ENCODE measurements at places on chromosomes 5 and 9.

DNA sequence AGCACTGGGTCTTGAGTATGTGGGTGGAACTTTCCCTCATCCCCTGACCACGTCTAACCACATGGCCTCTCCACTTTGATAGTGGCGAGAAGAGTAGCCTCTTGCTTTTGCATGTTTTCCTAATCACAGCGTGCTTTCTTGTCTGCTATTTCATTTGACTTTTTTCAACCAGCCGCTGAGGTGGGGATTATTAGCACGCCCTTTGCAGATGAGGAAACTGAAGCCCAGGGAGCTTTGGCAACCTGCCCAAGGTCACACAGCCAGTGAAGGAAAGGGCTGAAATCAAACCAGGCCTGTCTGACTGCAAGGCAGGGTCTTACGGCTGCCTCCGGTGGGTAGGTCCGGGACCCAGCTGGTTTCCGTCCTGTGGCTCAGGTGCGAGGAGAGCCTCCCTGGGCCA is 106.5 kb upstream of the MSX2 start:
- no peak for DNase-seq

DNA sequence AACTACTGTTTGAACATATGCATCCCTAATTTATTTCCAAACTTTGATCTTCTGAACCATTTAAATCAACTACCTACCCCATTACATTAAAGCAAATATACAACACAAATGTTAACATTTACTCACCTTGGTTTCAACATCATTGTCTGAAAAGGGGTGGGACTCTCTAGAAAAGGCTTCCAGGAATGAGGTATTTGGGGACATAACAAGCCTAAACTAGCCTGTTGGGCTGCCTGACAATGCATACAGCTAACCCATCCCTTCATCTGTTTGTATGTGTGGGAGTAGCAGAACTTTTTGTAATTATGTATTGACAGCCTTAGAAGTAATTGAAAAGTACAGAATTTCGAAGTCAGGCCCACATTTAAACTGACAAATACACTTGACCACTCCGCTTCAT is 2225.9 kb upstream of the C9orf72 start:
- DNase-seq, result no peak

GRCh38 chr5:17081142-17081541 is 136.3 kb upstream of the BASP1 start:
- no peak for DNase-seq

DNA sequence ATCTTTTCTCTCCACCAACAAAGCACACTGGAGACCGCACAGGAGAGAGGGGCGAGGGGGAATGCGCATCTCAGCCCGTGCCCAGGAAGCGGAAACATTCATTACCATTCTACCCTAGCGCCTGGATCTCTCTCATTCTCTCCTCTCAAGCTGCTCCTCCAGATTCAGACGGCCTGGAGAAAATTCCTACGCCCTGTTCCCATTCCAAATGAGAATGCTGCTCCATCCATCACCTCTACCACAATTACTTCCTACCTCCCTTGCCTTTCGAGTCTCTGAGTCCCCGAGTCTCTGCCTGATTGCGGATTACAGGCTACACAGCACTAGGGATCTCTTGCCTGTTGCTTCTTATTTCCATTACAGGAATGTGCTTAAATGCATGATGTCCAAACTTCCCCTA is 6.7 kb downstream of the DDX31 start:
- no peak for DNase-seq

- DNase-seq, result no peak
Observed at GRCh38 chr9:126295516-126295915, 31.1 kb upstream of the MVB12B start.

DNA sequence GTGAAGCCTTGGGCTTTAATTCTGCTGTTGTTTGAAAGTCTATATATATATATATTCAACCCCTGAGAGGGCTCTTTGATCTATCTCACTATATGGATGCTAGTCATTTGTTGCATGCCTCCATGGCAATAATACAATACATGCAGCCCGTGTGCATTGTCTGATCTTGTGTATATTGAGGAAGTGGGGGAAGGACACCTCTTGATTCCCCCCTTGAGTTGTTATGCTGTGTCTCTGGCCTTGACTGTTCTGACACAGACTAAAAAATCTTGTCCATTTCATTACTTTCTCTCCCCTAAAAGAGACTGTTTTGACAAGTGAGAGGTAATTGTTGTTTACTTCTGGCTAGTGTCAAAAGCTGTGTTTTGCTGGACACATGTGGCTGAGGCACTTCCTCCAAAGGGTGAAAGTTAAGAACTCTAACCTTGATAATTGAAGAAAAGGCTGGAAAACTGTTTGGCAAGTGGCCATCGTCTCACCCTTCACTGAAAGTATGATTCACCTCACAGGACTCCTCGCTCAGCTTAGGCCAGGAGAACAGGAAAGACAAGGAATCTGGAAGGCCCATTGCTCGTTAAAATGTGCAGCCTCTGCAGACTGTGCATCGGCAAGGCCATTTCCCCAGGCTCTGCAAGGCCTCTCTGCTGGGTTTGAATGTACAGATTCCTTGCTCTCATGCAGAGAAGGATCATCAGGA is 304.0 kb downstream of the PRELID2 start:
- DNase-seq, result no peak

- DNase-seq, result no peak
Observed at GRCh38 chr9:129822898-129823541, 916 bp downstream of the TOR1A start.

DNA sequence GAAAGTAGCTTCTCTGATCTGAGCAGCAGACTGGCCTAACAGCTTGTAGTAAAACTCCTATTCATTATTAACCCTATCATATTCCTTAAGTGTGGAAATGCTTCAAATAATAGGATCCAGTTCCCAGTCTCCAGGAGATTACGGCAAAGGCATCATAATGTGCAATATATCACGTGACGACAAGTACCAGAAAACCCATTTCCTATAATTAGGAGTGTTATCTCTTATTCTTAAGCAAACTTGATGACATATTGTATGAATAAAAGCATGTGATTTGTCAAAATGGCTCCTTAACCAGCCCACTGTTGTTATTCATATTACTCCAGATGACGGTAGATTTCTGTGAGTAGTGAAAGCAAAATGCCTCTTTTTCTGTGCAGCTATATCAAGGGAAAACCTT is 2.9 kb downstream of the SV2C start:
- DNase-seq, result no peak

- DNase-seq, result no peak
Observed at GRCh38 chr5:167923396-167923795, 368.0 kb upstream of the WWC1 start.

- no peak for DNase-seq
Observed at GRCh38 chr9:95129476-95130291, 187.8 kb downstream of the FANCC start.

DNA sequence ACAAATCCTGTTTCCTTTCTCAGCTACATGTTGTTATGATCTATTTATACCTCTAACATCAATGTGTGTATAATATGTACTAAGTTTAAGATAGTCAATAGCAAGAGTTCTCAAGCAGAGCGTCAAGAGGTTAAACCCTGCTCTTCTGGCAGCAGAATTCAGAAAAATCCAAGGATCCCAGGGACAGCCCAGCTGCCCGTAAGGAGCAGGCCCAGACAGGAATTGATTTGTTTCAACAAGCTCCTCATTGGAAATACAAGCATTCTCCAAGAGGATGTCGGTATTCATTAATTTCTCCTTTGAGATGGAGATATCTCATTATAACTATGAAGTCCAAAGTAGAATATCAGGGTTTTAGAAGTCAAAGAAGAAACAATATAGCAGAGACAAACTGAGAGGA is 14.9 kb downstream of the EFNA5 start:
- no peak for DNase-seq

DNA sequence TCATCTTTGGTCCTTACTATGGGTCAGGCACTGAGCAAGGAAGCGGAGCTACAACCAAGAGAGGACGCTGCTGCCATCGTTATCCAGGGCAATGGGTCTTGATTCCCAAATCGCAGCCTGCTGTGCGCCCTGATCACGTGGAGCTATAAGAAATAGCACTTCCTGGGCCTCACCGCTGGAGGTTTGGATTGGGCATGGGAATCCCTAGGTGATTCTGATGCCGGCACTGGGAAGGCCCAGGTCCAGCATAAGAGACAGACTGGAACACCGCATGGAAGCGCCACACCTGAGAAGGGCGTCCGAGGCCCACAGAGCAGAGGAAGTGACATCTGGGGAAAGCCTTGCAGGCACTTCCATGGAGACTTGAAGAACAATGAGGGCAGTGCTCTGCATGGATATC is 3.0 kb downstream of the IL17B start:
- DNase-seq, result no peak

DNA sequence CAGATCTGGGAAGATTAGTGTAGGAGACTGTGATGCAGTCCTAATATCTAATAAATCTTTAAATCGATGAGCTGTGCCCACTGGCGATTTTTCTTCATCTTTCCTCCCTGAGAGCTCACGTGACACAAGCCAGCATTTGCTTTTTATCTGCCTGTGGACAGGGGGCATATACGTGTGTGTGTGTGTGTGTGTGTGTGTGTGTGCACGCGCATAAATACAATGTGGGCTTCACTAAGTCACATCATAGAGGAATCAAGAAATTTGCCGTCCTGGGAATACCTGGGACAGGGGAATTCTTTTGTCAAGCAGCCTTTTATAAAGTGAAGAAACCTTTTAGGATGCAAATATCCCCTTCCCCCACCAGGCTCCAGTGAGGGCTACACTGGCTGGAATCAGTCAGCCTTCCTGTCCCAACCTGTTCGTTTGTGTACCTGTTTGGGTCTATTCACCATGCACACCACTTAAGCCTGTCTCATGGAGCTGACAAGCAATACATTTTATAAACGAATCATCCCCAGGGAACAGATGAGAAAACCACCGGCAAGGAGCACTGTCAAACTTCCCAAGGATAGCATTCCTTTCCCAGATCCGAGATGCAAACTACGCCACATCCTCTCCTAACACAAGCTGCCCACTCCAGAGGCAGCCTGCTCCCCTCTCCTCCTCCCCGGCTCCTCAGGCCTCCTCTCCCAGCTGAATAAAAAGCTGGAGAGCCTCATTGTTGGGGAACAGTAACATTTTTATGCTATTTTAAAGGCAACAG is 2.7 kb downstream of the EPB41L4B start:
- no peak for DNase-seq

- DNase-seq, result no peak
Observed at GRCh38 chr9:20441711-20442423, 180.4 kb downstream of the MLLT3 start.

Measured in stimulated activated CD4-positive, alpha-beta T cell treated with anti-CD3 and anti-CD28 coated beads, Interleukin-1b, Interleukin-23, amount 100 ng/mL, for 1 hour (primary cell).